ENCODE measurements at places on chromosomes 3 and 15.

DNA sequence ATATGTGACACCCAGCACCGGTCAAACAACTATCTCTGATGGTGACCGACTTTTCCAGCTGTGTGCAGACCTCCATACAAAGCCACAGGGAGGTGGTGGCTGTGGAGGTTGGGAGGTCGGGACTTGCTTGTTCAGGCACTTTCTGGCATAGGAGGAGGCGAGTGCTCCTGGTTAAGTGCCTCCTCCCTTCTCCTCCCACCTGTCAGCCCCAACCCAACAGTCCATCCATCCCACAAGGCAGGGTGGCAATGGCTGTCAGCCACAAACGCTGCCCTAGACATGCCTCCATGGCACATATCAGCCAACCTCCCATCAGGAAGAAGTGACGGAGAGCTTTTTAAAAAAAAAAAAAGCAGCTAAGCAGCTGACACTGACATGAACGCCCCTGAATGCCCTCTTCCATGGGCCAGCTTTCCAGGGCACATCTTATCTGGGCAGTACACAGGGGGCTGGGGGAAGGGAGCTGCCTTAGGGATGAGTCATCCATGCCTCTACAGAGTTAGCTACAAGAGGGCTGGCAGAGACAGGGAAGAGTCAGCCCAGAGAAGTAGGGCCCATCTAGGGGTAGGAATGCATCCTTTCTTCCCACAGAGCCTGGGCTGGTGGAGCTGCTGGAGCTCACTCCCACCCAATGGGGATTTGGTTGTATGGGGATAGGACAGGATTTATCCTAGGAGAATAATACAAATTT, 41.2 kb downstream of the CCDC12 start:
- peak; percentile 95 for DNase-seq

- DNase-seq = no peak
These were observed 159.2 kb downstream of the MEGF11 start for GRCh38 chr15:66094331-66094730.

DNA sequence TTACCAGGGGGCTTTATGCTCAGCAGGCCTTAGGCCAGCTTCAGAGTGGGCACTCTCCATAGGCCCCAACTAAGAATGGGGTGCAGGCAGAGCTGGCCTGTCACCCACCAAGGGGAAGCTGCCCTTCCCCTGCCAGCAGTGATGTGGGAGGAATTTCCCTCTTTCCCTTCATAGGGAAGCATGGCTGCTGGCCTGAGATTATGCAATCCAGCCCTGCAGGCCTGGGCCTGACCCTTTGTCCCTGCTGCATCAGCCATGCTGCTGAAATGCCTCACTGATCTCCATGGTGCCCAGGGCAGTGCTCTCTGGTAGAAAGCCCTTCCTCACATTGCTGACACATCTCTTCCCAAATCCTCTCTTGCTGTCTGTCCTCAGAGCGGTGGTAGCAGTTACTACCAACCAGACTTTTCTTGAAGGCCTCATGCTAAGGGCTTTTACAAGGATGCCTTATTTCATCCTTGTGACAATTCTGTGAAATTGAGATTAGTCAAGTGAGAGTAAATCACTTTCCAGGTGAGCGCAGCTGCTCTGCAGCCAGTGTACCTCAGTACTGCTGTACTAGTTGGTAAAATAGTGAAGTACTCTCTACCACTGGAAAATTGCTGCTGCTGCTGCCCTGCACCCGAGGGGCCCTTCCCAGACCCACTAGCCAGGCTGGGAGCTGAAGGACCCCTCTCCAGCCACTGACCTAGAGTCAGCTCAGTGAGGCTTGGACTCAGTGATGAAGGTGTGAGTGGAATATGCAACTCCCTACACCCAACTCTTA, 33.8 kb downstream of the MRAS start:
- DNase-seq = peak; percentile 56

DNA sequence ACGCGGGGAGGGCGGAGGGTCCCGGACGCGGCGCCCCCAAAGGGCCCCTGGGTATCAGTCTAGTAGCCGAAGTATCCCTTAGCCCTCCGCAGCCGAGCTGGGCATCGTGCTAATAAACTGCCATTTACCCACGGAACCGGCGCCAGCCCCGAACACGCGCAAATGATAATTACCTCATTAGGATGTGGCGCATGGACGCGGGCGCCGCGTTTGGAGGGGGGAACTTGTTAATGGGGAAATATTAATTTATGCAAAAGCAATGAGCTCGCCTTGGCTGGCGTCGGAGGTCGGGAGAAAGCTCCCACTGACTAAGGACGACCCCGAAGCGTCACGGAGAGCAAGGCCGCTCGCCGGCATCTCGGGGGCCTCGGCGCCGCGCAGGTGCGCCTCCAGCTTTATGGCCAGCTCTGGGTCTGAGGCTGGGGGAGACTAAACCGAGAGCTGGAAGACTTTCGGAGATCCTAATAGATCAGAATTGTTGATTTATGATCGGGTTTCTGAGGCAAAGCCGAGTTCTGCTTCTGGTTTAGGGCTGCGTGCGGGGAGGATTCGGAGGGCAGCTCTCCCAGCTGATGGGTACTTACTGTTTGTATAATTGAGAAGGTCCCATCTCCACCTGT, 474 bp upstream of the FEZF2 start:
- DNase-seq = no peak

DNA sequence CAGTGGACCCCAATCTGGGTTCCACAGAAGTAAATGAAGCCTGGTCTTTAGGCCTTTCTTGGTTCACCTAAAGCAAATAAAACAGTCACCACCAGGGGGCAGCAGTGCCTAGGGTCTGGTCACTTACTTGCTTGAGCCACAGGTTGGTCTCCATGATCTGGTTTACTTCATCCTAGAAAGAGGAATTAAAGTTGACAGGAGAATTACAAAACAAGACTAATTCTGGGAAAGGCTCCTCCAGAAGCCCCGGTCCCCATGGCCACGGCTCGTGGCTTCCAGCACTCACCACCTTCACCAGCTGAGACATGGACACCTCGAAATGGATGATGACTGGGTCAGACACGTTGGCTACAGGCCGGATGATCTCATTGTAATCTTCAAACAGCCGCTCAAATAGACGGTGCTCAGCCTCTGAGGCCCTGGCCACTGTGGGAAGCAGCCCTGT, 2.3 kb downstream of the CHRNA3 start:
- DNase-seq = peak; percentile 93

DNA sequence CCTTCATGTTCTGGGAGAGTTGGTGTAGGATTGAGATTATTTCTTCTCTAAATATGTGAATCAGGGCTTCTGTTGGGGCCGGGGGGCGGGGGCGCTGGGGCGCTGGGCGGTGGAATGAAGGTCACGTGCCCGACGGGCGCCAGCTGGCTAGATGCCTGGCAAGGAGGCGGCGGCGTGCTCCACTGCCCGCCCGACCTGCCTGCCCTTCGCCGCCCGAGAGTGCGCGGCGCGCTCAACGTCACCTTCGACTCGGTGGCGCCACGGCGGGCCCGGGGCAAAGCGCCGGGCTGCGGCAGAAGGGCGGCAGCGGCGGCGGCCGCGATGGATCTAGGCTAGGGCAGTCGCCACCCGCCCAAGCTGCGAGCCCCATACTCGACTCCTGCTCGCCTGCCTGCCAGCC, 47.0 kb upstream of the LHFPL4 start:
- no peak for DNase-seq

DNA sequence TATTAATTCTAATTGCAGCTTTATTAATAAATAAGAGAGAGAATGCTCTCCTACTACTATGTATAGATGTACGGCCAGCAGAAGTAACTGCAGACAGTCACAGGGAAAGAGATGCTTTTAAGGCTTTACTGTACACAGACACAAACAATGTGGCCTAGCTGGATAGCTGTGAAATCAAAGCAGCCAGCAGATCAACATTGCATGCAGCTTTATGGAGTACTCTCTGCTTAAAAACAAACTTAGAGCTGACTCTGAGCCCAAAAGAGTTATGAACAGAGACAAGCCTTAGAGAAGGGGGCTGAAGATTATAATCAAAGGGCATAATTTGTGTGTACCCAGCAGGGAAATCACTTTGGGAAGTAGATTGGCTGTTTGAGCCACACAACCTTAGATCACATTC, 47.2 kb downstream of the CADM2 start:
- DNase-seq = no peak

DNA sequence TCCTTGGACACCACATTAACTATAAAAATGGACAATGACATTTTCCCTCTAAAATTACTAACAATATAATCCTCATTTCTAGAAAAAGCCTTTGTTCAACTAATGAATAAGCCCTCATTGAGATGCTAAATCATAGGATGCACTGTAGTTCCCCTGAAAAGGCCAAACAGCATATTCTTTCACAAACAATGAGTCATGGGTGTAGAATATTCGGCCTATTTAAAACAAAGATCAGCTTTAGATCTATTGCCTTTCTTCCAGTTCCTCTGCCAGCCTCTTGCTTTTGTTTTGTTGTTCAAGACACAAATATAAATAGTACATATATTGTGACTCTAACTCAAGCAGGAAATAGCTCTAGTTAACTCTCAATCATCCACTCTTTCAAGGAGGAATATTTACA, 82.5 kb downstream of the ADAM10 start:
- no peak for DNase-seq

- no peak for DNase-seq
These were observed 2.2 kb upstream of the IL17RC start for GRCh38 chr3:9914559-9915253.

DNA sequence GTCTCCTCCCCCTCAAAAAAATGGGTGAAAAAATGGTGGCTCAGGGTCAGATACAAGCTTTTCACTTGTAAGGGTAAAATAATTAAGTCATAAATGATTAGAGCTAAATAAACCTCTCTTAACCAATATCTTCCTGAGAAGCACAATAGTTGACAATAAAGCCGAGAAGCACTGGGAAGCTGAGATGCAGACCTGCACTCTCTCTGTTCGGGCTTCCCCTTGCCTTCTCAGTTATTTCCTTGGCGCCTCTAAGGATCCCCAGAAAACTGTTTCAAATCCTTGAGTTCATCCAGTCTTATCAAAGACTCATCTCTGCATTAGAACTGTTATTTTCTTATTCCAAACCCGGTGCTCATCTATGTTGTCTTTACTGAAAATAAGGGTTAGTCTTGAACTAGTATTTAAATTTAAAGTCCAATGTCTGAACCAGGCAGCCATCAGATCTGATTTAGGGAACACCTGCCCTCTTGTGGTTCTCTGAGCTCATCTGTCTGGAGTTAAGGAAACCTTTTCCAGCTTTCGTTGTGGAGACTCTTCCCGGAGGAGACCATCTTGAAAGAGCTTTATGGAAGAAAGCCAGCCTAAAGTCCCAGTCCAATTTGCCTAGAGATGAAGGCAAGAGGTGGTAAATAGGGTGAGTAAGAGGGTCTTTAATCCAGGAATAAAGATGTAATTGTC, 256.4 kb upstream of the MCTP2 start:
- DNase-seq = peak; percentile 81

- no peak for DNase-seq
These were observed 373.7 kb upstream of the NECTIN3 start for GRCh38 chr3:110697961-110698360.

DNA sequence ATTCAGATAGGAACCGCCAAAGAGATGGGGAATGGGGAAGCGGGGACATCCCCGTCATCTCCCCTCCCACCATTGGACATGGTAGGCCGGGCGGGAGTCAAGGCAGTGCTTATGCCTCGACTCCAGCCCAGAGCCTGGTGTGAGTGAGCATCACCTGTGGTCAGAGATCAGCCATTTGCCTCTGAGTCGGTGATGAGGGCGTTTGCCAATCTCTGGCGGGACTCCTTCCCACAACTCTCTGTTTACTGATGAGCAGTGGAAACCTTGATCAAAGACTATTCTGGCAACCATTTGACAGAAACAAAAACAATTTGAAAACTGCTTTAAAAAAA, 63.9 kb upstream of the HES1 start:
- DNase-seq = no peak
